ENCODE measurements at places on chromosomes 2 and 18. TPM values are rescaled to one million over a fixed set of nuclear protein-coding genes. Genes with fewer than 3 reads are reported as not detected.

BMP10 gene
- total RNA-seq, result not detected

CKAP2L gene
- 1.8 TPM for total RNA-seq

SLC4A3 gene
- 14.7 TPM for total RNA-seq

SRBD1 gene
- total RNA-seq, result 38.3 TPM

GLI2 gene
- 0.61 TPM for total RNA-seq

FBXO48 gene
- total RNA-seq, result 1.6 TPM

IL36RN gene
- not detected for total RNA-seq

YES1 gene
- total RNA-seq, result 24.1 TPM

USP14 gene
- total RNA-seq, result 35.9 TPM

NOSTRIN gene
- 41.5 TPM for total RNA-seq

ECEL1 gene
- 0.14 TPM for total RNA-seq

TEKT4 gene
- total RNA-seq, result 2.6 TPM

ZSWIM2 gene
- total RNA-seq, result not detected

KCNF1 gene
- 0.15 TPM for total RNA-seq

RBM44 gene
- 1.6 TPM for total RNA-seq

DLX2 gene
- total RNA-seq, result not detected

PID1 gene
- 37.6 TPM for total RNA-seq

TLX2 gene
- total RNA-seq, result 2.6 TPM

TUBA4A gene
- 17.8 TPM for total RNA-seq

IL36B gene
- not detected for total RNA-seq

PLCD4 gene
- 0.30 TPM for total RNA-seq

MRPS9 gene
- total RNA-seq, result 15.7 TPM

CCDC68 gene
- 36.5 TPM for total RNA-seq

LOXHD1 gene
- total RNA-seq, result 0.30 TPM

STRN gene
- 17.8 TPM for total RNA-seq

AQP12B gene
- not detected for total RNA-seq

DNER gene
- 1.1 TPM for total RNA-seq

Measured in upper lobe of left lung (tissue), 6 donors.